Large intestine (tissue), 12 donors: ENCODE measurements at places on chromosomes 7 and 10.

GRCh38 chr7:77825131-77825530 is 26.6 kb downstream of the PHTF2 start:
- DNase-seq, result no peak

DNA sequence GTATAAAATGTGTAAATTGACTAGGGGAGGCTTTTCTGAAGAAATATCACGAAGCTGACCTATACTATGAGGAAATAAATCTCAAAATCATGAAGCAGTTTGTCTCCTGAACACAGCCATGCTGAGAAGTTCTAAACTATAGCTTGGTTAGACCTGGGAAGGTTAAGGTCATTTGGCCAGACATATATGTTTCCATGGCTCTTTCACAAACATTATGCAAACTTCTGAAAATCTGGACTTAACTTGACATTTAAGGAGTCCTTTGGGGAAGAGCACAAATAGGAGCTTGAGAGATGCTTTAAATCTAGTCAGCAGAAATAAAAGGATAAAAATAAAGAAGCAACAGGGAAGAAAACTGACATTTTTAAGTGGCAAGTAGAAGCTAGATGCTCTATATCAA is 115.9 kb upstream of the MEOX2 start:
- DNase-seq, result no peak

DNA sequence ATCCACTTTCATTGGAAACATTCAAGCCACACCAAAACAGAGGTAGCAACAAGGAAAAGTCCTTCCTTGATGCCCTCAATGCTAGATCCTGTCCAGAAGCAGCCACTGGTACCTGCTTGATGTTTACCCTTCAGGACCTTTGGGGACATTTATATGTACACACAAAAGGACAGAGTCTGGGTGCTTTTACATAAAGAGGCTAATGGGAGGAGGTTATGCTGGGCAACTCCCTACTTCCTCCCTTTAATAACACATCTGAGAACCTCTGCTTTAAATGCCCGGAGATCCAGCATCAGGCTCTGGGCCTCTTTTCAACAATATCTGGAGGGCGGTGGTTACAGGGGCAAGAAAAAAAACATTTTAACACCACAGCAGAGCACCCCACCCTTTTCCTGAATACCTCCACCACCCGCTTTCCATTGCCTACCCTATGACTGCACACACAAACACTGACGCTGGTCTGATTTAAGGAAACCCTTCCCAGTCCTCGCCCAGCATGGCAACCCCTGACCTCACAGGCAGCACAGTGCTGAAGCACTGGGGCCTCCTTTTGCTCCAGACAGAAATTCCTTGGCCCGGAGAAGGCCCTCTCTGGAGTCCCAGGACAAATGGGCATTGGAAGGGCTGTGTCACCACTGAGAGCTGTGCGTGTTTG is 39.3 kb upstream of the DUSP5 start:
- DNase-seq, result no peak

GRCh38 chr7:30997316-30997715 is 33.6 kb downstream of the GHRHR start:
- no peak for DNase-seq

GRCh38 chr7:30796105-30796869 is 25.1 kb downstream of the MINDY4 start:
- DNase-seq, result no peak

DNA sequence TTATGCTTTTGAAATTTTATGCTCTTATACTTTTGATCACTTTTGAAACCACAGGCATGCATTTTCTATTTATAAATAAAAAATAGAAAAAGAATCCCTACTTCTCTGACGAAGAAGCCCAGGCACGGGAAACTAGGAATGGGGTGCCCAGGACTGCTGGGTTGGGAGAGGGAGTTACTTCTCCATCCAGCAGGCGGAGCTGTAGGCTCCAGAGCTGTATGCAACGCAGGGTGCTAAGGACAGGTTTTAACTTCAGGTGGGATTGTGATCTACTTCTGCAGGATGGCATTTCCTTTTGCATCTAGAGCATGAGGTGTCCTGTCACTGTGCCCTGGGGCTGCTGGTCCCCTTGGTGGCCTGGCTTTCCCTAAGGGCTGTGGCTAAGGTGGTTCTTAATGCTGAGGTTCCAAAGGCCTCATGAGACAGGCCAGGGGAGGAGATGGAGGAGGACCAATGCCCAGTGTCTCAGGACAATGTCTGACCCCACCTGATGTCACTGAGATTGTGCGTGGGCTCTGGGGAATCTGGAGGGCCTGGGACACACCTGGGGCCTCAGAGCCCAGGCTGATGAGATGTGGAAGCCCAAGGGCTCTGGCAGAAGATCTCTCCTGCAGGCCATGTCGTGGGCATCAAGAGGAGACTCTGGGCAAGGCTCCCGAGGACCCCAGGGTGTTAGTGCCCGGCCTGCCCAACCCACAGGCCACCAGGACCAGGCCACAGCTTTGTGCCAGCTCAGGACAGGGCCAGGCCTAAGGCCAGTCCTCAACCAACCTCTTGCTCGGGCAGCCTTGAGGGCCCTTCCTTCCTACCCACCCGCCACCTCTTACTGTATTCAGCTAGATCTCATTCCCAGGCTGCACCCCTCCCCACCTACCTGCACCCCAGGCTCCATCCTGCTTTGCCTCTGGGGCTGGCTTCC is 507 bp downstream of the CCDC201 start:
- DNase-seq, result no peak

- no peak for DNase-seq
These were observed 54.0 kb upstream of the HECW1 start for GRCh38 chr7:43058271-43059066.

DNA sequence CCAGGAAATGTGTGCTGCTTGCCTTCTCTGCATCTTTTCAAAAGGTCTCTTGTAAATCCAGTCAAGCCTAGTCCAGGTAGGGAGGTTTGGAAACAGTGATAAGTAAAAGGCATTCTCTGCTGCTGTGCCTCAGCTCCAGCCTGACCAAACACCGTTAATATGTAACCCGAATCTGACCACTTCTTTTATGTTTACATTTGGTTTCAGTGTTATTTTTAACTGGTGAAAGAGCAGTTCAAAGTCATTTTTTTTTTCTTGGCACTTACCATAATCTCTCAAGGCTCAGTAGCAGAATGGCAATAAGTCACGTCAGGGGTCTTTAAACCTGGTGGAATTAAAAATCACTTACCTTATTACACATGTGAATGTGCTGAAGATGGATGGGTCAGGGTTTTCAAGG is 216.8 kb downstream of the PTEN start:
- peak; percentile 54 for DNase-seq

DNA sequence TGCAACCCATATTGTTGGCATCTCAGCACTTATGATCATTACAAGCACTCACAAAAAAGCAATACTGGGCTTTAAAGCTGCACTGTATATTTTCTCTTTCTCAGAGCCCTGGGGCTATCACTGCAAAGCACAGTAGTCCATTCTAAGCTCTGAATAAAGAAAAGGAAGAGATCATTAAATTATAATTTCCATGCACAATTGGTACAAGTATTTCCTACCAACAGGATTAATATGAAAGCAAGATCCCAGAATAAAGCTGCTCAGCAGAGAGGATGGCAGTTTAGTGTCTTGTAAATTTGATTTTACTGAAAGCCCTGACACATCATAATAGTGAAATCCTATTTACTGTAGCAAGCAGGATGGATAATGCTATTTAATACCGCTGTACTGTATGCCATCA is 205.3 kb downstream of the CHCHD3 start:
- no peak for DNase-seq

DNA sequence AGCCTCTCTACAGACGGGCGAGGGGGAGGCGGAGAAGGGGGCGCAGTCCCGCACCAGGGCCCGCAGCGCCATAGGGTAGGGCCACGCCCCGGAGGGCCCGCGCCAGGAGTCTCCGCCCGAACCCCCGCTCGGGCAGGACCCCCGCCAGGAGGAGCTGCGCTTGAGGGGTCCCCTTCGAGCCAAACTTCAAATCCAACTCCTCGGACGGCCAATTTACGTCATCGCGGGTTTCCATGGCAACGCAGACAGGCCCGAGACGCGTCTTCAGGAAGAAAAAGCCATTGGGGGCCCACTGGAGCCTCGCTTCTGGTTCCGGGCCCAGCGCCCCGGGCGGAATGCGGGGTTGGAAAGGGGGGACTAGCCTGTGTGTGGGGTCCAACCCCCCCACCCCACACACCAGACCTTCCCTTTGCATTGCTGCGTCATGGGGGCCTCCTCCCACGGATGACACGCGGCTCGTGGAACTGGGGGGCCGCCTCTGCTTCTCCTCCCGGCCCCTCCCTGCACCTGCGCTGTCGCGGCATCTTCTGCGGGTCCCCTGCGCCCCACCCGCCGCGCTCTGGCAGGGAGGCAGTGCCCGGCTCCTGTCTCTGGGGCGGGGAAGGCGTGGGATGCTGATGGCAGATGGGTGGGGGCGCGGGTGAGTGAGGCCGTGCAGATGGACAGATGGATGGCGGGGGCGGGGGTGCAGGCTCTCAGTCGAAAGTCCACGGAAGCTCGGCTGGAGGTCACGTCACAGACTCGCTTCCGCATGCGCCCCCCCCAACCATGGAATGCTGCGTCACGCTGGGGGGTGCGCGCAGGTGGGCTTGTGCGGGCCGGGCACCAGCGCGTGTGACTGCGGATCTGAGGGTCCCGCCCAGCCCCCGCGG is 1.2 kb downstream of the CALY start:
- peak; percentile 61 for DNase-seq

GRCh38 chr7:84941291-84941690 is 245.6 kb downstream of the SEMA3D start:
- no peak for DNase-seq

GRCh38 chr10:77552252-77552651 is 85.4 kb downstream of the KCNMA1 start:
- DNase-seq, result no peak

DNA sequence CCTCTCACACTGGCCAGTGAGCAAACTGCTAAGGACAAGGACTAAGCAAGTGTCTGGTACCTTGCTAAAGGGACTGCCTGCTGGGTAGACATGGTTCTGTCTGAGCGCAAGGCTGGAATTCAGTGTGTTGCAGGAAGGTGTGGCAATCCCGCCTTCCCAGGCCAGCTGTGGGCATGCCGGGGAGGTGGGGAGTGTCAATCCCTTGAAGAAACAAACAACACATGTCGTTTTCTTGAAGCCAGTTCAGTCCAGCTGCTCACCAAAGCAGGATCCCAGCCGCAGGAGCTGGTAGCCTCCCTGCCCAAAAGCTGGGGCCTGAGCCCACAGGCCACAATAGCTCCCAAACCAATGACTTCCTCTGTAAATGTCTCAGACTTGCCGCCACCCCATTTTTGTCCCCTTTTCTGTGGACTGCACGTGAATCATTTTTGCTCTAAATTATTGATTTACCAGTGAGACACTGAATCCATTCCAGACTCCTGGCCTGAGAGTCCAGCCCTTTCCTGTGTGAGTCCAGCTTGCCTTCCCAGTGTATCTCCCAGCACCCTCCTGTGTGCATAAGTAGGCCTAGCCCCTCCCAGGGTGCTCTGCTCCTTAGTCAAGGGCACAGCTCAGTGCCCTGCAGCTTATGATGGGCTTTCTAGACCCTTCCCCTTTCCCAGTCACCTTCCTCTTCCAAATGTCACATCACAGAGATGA is 166.8 kb downstream of the RGS10 start:
- no peak for DNase-seq

DNA sequence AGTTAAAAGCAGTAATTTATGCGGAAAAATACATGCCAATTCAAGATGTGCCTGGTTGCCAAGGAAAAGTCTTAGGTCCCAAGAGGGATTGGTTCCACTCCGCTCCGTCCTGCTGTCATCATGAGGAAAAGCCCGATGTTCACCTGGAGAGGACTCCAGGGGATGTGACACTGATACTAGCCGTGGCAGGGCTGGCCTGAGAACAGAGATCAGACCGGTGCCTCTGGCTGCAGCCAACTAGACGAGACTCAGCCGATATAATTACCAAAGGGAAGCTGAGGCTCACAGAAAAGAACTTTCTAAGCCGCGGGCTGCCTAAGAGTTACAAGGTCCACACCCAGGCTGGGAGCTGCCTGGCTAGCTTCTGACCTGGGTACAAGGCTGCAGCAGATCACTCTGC is 81.3 kb upstream of the UNC5B start:
- DNase-seq, result no peak

DNA sequence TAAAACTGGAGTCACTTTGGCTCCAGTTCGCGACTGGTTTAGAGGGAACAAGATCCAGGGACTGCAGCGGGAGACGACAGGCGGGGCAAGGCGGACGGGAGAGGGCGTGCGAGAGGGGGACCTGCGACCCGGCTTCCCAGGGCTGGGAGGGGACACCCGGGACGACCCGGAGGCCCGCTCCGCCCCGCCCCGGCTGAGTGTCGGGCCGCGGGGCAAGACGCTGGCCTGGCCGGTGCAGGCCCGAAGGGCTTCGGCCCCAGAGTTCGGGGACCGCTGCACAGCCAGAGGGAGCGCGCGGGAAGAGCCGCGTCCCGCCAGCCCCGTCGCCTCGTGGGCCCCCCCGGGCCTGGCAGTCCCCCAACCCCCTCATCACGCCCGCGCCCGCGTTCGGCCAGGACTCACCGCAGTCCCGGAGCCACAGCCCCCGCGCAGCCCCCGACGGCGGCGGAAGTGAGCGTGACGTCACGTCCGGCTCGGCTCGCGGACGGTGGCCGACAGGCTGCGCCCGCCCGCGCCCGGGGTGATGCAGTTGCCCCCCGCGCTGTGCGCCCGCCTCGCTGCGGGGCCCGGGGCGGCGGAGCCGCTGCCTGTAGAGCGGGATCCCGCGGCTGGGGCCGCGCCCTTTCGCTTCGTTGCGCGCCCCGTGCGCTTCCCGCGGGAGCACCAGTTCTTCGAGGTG is at the start of the genes TUBGCP2 and ZNF511:
TSS of gene TUBGCP2 (minus strand) at position 452 of the 679 bp plus-strand sequence. CDS start 5,931 bp downstream, outside the sequence.
TSS of gene ZNF511 (plus strand) at position 494 of the 679 bp plus-strand sequence. CDS start at position 524, 30 bp downstream.
- DNase-seq, result peak; percentile 80

- no peak for DNase-seq
These were observed 234.3 kb upstream of the C7orf33 start for GRCh38 chr7:148356303-148356702.

DNA sequence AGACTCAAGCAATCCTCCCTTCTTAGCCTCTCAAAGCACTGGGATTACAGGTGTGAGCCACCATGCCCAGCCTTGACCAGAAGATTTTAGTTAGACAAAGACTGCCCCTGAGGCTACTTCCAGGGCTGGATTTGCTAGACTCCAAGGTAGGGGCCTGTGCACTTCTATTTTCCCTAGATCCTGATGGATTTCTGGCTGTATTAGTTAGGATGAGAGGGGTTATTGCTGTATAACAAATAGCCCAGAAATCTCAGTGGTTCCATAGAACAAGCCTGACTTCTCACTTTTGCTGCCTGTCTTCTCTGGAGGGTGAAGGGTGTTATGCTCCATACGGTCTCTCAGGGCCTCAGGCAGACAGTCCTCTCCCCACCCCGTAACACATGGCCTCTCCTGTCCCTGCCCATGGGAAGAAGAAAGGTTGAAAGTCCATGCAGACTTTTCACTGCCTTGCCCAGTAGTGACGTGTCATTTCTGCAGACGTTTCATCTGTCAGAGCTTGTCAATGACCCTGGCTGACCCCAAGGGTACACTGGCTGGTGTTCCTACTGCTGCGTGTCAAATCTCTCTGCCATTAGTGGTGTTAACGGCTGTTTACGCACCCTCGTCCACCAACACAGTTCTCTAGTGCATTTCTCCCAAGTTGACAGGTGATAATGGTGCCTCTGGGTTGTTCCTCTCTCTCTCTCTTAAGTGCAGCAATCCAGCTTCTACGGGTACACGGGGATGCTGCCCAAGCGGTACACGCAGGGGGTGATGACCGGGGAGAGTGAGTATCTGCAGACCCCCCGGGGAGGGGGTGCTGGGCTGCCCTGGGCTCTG is 11.6 kb downstream of the SLC29A4 start:
- no peak for DNase-seq
